ENCODE measurements at places on chromosomes 2 and 18.
A peak's percentile ranks its signal among the peaks of the same experiment; 100 is the strongest.

DNA sequence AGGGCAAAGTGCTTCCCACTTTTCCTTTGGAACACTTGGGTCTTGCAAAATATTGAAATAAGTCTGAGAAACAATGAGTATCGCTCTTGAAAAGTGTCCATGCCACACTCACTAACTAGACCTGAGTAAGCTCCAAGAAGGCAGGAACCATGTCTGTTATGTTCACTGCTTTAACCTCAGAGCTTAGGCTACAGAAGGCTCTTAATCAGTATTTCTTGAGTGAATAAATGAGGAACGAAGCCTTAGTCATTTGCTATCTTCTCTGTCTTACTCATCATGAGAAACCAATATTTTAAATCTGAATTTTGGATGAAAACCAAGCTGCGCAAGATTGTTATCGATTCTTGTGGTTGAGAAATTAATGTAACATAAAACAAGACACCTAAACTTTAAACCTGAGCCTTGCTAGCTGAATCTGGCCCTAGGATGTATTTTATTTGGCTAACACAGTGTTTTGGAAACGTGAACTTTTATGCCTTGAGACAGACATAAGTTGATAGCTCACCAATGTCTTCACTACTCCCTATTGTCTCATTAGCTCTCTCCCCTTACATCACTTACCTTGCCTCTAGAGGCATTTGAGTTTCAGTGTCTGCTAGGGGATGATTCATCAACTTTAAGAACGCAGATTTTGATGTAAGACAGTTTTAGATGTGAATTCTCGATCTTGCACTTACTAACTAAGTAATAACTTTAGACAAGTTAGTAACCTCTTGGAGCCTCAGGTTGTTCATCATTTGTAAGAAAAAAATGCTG lies 392.8 kb upstream of the MEIS1 start:
- no peak for DNase-seq

DNA sequence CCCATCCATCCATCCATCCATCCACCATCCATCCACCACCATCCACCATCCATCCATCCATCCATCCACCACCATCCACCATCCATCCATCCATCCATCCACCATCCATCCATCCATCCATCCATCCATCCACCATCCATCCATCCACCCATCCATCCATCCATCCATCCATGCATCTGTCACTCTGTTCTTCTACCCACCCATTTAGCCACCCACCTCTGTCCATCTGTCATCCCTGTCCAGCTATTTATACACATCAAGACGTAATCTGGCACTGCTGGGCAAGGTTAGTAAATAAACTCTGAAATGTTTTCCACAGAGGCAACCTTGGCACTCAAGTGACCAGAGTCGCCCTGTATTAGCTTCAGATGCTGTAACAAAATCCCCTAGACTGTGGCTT lies 120.9 kb downstream of the RTP5 start:
- DNase-seq: no peak

- no peak for DNase-seq
Measured at GRCh38 chr2:48792030-48792429, 36.5 kb upstream of the LHCGR start.

DNA sequence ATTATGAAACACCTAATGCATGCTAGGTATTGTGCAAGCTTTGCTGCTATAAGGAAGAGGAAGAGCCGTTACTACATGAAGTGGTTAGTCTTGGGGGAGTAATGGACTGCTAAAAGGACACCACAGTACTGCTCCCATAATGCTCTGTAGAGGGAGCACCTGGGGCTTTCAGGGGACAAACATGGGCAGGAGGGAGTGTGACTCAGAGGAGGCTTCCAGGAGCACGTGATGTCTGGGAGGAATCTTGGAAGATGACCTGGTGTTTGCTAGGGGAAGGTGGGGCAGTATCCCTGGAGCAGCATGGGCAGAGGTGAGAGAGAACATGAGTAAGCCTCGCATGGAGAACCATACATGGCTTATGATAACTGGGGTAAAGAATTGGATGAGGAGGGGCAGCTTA lies 18.8 kb downstream of the MAPK4 start:
- DNase-seq: no peak

DNA sequence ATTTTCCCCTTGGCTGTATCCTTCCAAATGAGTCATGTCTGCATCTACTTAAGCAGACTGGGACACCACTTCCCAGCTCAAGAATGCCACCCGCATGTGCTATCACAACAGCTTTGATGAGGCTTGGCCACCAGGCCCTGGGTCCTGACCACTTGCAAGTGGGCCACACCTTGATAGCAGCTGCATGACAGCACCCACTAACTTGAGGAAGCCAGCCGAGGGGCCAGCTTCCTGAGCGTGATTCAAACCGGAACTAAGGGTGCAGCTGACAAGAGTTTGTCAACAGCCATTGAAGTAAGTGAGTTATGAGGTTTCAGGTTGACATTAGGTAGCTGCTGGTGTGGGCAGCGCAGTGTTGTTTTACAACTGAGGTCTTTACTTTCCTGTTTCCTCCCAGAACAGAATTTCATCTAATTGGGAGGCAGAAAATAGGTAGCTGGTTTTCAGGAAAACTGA lies 54.4 kb downstream of the EPHA4 start:
- peak; percentile 54 for DNase-seq

DNA sequence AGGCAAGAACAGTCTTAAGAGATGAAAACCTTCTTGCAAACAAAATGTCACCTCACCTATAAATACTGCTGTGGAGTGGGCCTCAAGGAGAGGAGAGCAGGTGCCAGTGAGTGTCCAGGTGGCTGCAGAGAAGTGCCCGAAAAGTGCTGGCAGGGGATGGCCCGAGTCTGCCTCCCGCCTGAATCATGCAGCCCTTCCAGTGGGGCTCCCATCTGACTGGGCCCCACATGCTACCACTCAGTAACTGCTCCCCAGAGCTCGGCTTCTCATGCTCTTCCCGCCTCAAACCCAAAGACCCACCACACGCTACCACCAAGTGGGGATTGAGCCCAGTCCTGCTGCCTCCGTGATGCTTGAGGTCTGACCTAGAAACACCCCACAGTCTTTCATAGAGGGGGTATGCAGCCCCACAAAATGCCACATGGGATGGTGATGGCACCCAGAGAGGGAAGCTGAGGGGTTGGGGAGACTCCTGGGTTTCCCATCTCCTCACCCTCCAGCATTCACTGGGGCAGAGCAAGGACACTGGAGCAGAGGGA lies 7.4 kb downstream of the HS6ST1 start:
- no peak for DNase-seq

DNA sequence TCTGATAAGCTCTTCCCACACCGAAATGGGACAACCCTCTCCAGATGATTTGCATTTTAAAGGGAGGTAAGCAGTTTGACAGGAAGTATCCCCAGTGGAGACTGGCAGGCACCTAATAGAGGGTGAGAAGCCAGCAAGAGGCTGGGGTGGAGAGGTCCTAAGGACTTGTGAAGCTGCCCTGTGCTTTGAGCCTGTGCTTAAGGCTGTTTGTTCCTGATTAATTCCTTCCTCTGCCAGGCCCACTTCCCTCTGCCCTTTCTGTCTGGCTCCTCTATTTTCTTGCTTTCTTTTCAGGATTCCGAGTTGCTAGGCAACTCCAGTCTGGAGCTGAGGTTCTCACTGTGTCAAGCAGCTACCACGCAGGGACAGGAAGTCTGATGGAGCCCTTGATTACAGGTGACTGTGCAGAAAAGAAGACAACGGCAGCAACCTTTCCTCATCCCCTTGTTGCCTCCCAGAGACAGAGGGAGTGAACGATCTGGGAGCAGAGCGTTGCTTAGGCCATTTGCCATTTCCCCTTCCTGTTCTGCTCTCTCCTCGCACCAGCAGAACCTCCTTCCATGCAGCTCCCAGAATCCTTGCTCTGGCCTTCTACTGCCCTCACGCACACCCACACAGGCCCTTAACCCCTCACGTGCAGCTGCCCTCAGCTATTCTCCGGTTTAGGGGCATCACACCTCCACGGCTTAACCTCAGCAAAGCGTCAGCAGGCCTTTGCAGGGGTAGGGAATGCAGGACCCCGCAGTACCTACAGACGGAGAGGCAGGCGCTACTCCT lies 103.6 kb upstream of the CELF4 start:
- DNase-seq: no peak

GRCh38 chr2:120236791-120237190 lies 13.6 kb upstream of the TMEM185B start:
- DNase-seq: no peak

- DNase-seq: peak; percentile 45
Measured at GRCh38 chr18:11872479-11873136, 21.4 kb downstream of the CHMP1B start.

GRCh38 chr2:232350804-232351685 lies 27.5 kb upstream of the ALPP start:
- peak; percentile 32 for DNase-seq

- DNase-seq: peak; percentile 31
Measured at GRCh38 chr2:55985406-55985805, 61.8 kb upstream of the EFEMP1 start.

GRCh38 chr2:4628998-4629501 lies 925.7 kb downstream of the DCDC2C start:
- DNase-seq: no peak

GRCh38 chr2:59196491-59196890 lies 955.4 kb upstream of the FANCL start:
- no peak for DNase-seq

DNA sequence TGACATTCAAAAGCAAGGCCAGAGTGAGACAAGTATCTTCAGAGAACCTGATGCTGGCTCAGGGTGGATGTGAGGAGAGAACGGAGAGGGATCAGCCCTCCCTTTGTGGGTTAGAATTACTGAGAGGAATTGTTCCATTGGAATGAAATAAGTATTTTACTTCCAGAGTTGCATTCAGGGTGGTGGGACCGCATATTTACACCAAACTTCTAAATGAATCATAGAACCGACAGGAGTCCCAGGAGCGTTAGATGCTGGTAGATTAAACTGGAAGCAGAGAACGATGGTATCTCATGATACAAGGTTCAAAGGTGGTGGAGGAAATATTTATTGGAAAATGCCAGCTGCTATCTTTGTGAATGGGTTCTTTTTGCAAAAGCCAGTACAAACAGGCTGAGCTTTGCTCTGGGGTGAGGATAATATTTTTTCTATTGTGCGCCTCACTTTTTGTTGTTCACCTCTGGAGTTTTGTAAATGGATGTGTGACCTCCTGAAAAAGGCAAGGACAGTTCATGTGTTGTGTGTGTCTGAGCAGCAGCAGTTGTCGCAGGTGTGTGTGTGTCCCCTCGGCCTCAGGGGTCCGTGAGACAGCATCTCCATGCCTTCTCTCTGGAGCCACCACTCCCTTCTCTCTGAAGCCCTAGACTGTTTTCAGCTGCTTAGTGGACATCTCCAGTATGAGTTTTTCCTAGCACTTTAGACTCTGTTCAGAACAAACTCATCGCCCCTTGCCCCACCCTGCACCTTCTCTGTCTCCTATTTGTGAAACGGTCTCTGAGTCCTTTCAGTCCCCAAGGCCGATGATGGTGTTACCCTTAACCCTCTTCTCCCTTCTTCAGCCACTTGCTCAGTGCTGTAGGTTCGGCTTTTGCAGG lies 17.8 kb downstream of the MTCL1 start:
- DNase-seq: no peak

GRCh38 chr2:65974067-65974723 lies 460.7 kb upstream of the MEIS1 start:
- DNase-seq: no peak

DNA sequence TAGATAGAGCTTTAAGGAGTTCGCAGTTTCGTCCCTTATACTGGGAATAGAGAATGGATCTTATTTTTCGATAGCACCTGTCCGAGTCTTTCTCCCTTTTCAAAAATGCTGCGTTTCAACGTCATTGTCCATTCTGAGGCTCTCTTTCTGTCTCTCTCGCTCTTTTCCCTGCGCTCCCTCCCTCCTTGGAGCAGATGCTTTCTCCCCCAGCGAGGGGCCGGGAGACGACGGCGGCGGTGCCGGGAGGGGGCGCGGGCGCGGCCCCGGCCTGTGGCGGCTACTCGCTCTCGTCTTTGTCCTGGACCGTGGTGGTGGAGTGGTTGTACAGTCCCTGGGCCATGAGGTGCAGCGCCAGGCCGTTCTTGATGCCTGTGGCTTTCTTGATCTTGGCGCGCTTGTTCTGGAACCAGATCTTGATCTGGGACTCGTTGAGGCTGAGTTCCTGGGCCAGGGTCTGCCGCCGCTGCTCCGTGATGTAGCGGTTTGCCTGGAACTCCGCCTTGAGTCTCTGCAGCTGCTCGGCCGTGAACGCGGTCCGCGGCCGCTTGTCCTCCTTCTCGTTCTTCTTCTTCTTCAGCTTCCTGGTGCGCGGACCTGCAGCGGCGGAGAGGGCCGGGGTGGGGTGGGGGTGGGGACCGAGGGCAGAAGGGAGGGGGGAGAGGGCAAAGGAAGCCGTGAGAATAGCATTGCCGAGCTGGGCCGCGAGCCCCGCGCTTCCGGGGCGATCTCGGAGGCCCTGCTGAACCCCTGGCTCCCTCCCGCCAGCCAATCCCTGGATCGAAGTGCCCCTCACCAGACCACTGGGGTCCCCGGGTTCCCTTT lies 4.6 kb downstream of the EN1 start:
- DNase-seq: no peak

DNA sequence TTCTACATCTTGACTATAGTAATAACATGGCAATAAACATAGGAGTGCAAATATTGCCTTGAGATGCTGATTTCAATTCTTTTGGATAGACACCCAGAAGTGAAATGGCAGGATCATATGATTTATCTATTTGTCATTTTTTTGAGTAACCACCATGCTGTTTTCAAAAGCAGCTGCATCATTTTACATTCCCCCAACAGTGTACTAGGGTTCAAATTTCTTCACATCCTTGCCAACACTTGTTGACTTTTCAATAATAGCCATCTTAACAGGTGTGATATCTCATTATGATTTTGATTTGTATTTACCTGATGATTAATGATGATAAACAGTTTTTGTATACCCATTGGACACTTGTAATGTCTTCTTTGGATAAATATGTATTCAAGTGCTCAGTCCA lies 90.8 kb downstream of the STRADB start:
- no peak for DNase-seq

- DNase-seq: no peak
Measured at GRCh38 chr2:29663268-29663667, 258.1 kb downstream of the ALK start.

DNA sequence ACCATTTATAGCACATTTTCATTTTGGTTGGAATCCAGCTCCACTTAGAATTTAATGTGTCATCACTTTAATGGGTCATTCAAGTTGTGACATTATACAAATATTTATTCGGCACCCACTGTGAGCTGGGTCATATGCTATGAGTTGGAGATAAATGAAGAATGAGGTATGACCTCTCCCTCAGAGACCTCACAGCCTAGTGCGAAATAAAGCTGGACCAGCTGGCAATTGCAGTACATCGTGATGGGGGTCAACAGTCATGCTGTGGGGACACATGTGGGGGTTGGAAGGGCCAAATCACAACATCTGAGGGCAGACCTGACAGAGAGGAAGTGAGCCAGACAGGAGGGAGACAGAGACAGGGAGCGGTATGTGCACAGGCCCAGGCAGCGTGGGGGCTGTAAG lies 175.4 kb downstream of the MAIP1 start:
- DNase-seq: no peak

GRCh38 chr2:218867900-218868299 lies 8.3 kb downstream of the WNT6 start:
- no peak for DNase-seq
